ENCODE measurements at places on chromosomes 4 and X. TPM values are rescaled to one million over a fixed set of nuclear protein-coding genes. Genes with fewer than 3 reads are reported as not detected.

DNA sequence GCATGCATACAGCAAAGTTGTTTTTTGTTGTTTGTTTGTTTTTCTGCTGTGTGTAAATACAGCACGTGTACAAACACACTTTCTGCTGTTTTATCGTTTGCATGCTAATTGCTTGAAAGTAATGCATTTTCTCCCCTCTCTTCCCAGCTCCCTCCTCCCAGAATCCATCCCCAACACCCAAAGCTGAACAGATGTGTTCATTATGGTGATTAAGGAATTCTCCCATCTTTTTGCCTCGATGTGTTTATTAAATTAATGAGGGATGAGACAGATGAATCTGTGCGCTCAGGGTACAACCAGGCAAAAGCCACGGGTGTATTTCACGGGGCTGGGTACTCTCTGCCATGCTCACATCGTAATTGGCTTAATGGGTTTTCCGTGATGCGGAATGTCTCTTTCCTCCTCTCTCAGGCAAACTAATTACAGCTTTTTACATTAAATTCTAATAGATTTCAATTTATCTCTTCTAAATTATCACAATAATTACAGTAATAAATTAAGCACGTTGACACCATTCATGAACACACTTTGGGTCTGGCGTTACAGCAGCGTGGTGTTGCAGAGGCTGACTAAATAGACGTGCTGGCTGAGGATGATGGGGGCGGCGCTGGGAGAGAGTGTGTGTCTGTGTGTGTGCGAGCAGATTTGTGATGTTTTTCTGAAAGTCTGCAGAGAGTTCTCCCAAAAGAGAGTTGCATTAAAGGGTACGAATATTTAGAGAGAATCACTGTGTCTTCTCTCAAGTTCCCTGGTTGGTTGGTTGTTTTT, 117.7 kb downstream of the CRLF2 start:
- DNase-seq = no peak
- no peaks in the 10 kb centered on the region for H3K27me3 ChIP-seq
- no peak overlapping the region for H3K27ac ChIP-seq

GRCh38 chr4:56699537-56700105, 18.5 kb upstream of the HOPX start:
- no peak overlapping the region for H3K27ac ChIP-seq
- H3K4me3 ChIP-seq = no peak overlapping the region
- no peak for DNase-seq
- H3K27me3 ChIP-seq = no peaks in the 10 kb centered on the region
- no peaks in the 10 kb centered on the region for H3K36me3 ChIP-seq

DNA sequence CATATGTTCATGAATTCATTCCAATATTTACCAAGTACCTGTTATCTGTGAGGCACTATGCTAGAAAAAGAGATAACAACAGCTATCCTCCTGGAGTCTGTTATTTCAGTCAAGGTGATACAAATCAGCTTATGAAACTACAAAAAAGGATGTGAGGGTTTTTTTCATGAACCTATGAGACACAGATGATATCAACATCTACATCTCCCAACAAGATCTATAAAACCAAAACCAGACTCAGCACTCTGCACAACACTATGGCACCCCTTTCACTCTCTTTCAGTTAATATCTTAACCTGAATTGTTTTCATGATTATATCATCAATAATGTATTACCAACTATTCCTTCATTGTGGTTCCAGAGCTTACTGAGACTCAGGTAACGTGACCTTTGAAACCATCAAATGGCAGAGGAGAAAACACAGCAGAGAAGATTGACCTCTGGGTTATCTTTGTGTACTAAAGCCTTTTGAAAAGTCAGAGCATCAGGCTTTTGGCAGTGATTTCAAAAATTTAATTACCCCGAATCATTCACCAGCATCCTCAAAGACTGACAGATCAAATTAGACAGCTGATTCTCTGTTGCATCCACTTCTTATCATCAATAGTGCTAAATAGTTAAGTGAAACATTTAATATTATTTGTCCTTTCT, 244.6 kb upstream of the FTHL17 start:
- no peaks in the 10 kb centered on the region for H3K27me3 ChIP-seq
- no peak overlapping the region for H3K27ac ChIP-seq
- DNase-seq = no peak
- H3K4me3 ChIP-seq = no peak overlapping the region
- H3K4me1 ChIP-seq = no peaks in the 10 kb centered on the region

The PAGE2B gene
- total RNA-seq = not detected

DNA sequence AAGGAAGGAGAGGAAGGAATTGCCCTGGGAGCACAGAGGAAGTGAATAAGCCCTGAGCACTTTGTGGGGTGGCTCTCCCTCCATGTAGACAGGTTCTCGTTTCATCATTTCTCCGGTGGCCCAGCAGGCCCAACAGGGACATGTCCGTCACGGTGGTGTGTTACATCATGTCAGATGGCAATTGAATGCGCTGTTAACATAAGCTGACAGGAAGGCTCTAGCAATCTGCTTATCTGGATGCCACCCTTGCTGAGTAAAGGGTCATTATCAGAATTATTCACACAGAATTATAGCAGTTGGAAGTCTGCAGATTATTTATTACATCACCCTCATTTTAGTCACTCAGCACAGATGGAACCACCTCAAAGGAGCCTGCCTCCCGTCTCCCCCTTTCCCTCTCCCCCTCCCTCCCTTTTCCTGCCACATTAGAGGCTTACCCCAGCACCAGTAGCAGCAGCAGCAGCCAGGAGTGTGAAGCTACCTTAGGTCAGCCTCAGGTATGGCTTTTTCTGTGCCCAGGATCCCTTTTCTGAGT, 124.3 kb upstream of the TRIM2 start:
- H3K27me3 ChIP-seq = no peaks in the 10 kb centered on the region
- H3K36me3 ChIP-seq = no peaks in the 10 kb centered on the region
- H3K4me1 ChIP-seq = peaks cover 4% of the 10 kb centered on the region
- H3K27ac ChIP-seq = no peak overlapping the region
- no peak overlapping the region for H3K4me3 ChIP-seq
- no peak for DNase-seq

The ARMCX1 gene
- total RNA-seq = 17.9 TPM
